ENCODE measurements at places on chromosomes 7 and 10.

DNA sequence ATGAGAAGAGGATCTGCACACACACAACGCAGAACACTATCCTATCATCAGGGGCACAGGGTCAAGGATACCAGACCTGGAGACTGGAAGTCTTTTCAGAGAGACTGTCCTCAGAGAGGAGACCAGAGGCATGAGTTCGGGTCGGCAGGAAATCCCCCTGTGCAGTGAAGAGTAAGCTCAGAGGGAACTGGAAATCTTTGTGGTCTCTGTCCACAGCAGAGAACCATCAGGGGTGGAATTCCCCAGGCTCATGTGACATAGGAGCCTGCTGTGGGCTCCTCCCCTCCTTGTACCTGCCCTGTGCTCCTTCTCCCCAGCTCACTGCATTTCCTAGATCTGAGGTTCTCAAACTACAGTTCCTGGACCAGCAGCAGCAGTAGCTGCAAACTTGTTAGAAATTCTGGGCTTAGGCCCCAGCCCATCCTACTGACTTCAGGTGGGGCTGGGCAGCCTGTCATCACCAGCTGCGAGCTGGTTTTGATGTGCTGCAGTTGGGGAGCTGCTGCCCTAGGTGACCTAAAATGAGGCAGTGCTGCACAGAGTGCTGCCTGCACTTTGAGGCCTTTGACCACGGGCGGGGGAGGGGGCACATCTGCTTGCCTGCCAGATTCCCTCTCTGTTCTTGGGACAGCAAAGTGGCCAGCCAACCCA lies 2.4 kb downstream of the ZMIZ2 start:
- peak; percentile 84 for DNase-seq

- DNase-seq = no peak
- no peaks in the 10 kb centered on the region for H3K4me1 ChIP-seq
- H3K27me3 ChIP-seq = no peaks in the 10 kb centered on the region
- no peaks in the 10 kb centered on the region for H3K36me3 ChIP-seq
Measured at GRCh38 chr10:123559823-123560092, 106.4 kb upstream of the GPR26 start.

DNA sequence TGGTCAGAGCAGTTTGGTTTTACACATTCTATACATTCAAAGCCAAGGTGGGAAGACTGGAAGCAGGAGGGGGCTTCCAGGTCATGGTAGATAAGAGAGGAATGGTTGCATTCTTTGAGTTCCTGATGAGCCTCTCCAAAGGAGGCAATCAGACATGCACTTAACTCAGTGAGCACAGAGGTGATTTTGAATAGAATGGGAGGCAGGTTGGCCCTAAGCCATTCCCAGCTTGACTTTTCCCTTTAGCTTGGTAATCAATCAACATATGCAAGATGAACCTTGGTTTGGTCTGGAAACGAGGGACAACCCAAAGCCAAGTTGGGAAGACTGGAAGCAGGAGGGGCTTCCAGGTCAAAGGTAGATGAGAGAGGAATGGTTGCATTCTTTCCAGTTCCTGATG lies 31.4 kb downstream of the TCERG1L start:
- DNase-seq = no peak
- no peaks in the 10 kb centered on the region for H3K36me3 ChIP-seq
- no peaks in the 10 kb centered on the region for H3K4me1 ChIP-seq

- H3K4me3 ChIP-seq = no peak overlapping the region
- no peak for DNase-seq
- peaks cover 9% of the 10 kb centered on the region for H3K4me1 ChIP-seq
- no peaks in the 10 kb centered on the region for H3K36me3 ChIP-seq
- no peak overlapping the region for H3K27ac ChIP-seq
Measured at GRCh38 chr10:101015582-101015973, 15.4 kb downstream of the PDZD7 start.

GRCh38 chr10:102951316-102951715 lies 33.2 kb downstream of the CNNM2 start:
- no peaks in the 10 kb centered on the region for H3K27me3 ChIP-seq
- no peaks in the 10 kb centered on the region for H3K36me3 ChIP-seq
- no peaks in the 10 kb centered on the region for H3K4me1 ChIP-seq

DNA sequence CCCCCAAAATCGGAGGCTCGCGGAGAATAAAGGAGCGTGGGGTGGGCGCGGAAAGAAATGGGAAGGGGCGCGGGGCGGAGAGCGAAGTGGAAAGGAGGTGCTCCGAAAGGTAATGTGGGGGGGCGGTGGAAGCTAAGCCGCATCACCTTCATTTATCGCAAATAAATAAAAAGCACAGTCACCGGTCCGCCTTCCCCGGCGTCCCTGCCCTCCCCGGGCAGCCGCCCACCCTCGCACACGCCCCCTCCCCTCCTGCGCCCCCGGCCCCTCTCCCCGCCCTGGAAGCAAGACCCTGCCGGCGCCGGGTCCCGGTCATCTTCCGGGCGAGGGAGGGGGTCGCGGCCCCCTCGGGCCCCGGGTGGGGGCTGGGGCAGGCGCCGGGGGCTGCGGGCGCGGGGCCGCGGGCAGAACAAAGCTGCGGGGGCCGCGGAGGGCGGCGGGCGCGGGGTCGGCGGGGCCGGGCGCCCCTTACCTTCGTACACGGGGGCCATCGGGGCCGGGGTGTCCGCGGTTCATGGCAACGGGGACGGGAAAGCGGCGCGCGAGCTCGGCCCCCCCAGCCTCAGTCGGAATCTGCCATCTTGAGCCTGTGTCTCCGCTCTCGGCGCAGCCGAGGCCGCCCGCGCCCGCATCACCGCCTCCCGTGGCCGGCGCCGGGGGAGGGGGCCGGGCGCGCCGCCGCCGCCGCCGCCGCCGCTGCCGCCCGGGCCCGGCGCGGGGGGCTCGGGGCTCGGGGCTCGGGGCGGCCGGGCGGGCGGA lies 486 bp downstream of the HIPK2 start:
- H3K27ac ChIP-seq = peak overlapping the region; percentile 92
- H3K27me3 ChIP-seq = no peaks in the 10 kb centered on the region
- H3K4me3 ChIP-seq = peak overlapping the region; percentile 81
- no peaks in the 10 kb centered on the region for H3K36me3 ChIP-seq
- DNase-seq = peak; percentile 50

DNA sequence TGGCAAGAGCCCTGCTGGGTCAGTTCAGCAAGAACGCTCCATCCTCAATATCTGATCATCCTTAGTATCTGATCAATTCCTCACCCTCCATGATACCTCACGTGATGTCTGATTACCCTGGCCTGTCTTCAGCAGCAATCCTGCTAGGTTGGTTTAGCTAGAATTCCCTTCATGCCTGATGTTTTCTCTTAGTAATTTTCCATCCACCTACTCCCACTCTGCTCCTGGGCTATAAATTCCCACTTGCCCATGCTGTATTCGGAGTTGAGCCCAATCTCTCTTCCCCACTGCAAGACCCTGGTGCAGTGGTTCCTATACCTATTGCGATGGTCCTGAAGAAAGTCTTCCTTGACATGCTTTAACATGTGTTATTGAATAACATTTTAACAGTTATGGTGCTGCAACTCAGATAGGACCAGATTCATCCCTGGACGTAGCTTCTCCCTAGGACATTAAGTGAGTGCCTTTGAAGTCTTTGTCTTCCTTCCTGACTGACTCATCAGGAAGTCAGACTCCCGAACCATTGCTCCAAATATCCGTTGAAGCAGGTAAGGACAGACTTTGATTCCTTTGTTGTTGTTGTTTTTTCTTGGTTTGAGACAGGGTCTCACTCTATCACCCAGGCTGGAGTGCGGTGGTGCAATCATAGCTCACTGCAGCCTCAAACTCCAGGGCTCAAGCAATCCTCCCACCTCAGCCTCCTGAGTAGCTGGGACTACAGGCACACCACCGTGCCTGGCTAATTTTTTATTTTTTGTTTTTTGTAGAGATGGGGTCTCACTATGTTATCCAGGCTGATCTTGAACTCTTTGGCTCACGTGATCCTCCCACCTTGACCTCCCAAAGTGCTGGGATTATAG lies 29.4 kb upstream of the CLDN3 start:
- DNase-seq = no peak
- H3K4me3 ChIP-seq = no peak overlapping the region
- no peaks in the 10 kb centered on the region for H3K27me3 ChIP-seq

DNA sequence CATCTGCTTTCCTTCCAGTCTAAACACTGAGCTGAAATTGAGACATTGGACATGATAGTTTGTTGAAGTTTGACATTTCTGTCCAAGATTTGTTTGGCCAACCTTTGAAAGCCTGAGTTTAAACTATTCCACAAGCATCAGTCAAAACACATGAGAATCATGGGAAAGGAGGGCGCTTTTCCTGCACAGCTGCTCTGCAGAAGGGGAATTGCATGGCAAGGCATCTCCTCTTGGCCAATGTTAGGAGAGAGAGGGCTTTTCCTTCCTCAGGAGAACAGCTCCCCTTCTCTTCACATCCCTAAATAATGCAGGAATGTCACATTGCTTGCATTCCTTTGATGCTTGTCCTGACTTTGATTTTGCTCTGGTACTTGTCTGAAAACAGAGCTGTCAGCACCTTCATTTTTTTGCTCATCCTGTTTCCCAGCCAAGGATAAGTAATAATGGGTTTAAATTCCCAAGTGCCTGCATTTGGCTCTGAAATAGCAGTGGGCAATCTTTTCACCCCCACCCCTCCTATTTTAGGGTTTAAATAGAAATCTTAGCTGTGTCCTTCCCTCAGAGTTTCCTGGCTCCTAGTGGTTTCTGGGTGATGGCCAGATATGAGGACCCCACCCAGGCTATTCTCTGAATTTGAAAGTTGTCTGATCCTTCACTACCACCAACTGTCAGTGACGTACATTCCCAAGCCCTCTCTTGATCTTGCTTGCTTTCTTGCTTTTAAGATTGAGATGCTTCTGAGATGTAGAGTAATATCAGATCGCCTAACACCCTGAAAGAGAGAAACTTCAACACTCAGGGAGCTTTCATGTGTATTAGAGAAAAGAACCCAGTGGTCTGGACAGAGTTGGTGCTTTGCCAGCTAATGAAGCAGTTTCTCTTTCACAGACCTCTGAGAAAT lies 75.2 kb upstream of the NPVF start:
- H3K36me3 ChIP-seq = no peaks in the 10 kb centered on the region
- DNase-seq = peak; percentile 17
- no peak overlapping the region for H3K4me3 ChIP-seq
- H3K27me3 ChIP-seq = no peaks in the 10 kb centered on the region
- no peak overlapping the region for H3K27ac ChIP-seq

GRCh38 chr10:7872041-7872442 lies 53.7 kb downstream of the TAF3 start:
- H3K36me3 ChIP-seq = no peaks in the 10 kb centered on the region
- DNase-seq = peak; percentile 10
- H3K4me3 ChIP-seq = no peak overlapping the region

- peaks cover 12% of the 10 kb centered on the region for H3K4me1 ChIP-seq
- no peak overlapping the region for H3K4me3 ChIP-seq
- no peak for DNase-seq
- no peaks in the 10 kb centered on the region for H3K27me3 ChIP-seq
- H3K36me3 ChIP-seq = no peaks in the 10 kb centered on the region
Measured at GRCh38 chr7:79610748-79611304, 157.4 kb upstream of the MAGI2 start.

- peaks cover 17% of the 10 kb centered on the region for H3K4me1 ChIP-seq
- H3K36me3 ChIP-seq = no peaks in the 10 kb centered on the region
- H3K27me3 ChIP-seq = no peaks in the 10 kb centered on the region
Measured at GRCh38 chr7:142380069-142380468, 122.2 kb upstream of the PRSS58 start.

DNA sequence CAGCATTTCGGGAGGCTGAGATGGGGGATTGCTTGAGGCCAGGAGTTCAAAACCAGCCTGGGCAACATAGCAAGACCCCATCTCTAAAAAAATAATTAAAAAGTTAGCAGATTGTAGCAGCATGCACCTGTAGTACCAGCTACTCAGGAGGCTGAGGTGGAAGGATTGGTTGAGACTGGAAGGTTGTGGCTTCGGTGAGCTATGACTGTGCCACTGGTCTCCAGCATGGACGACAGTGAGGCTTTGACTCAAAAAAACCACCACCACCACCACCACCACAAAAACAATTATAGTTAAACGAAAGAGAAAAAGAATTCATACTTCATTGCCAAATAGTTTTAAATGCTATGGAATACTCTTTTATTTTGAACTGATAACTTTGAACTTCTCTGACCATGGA lies 63.4 kb downstream of the VTI1A start:
- no peak for DNase-seq
- no peak overlapping the region for H3K4me3 ChIP-seq
- H3K36me3 ChIP-seq = no peaks in the 10 kb centered on the region
- no peaks in the 10 kb centered on the region for H3K27me3 ChIP-seq
- H3K27ac ChIP-seq = no peak overlapping the region

DNA sequence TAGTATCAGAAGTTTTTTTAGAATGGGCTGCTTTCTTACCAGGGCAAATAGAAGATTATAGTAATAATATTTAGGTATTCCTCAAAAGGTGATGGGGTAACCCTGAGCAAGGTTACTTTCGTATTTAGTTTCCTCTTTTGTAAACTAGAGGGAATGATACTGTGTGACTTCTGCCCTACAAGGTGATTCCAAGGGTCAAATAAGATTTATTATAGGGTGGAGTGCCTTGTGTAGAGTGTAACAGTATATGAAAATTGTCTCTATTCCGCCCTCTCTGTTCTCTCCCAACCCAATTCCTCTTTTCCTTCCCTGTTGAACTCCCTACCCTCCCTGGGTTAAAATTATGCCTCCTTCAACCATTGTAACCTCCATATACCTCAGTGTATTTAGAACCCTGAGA lies 5.3 kb downstream of the SLC35G1 start:
- DNase-seq = no peak
- H3K36me3 ChIP-seq = no peaks in the 10 kb centered on the region
- H3K27me3 ChIP-seq = no peaks in the 10 kb centered on the region
- H3K4me1 ChIP-seq = 0 out of 2 replicates have a peak, but pooled peaks cover 10% of the 10 kb centered on the region
- no peak overlapping the region for H3K27ac ChIP-seq

- no peak overlapping the region for H3K4me3 ChIP-seq
- DNase-seq = no peak
- H3K27me3 ChIP-seq = no peaks in the 10 kb centered on the region
- no peaks in the 10 kb centered on the region for H3K4me1 ChIP-seq
- no peak overlapping the region for H3K27ac ChIP-seq
- no peaks in the 10 kb centered on the region for H3K36me3 ChIP-seq
Measured at GRCh38 chr7:37532636-37533035, 84.0 kb upstream of the ELMO1 start.

DNA sequence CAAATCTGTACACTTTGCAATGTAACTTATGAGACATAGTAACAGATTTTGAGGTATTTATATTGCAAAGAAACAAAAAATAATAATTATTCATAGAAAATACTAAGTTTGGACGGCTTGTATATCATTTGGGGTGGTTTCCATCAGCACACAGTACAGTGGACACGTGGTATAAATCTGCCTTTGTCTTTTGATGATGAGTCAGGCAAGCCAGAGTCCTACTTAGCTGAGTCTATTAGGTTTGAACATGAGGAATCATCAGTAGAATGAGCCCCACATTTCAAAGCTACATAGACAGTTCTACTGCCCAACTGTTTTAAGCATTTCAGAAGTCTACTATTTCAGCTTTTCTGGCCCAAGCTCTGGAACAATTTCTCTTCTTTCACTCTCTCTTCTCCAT lies 803.2 kb downstream of the PHTF2 start:
- H3K4me1 ChIP-seq = no peaks in the 10 kb centered on the region
- DNase-seq = no peak
- no peak overlapping the region for H3K4me3 ChIP-seq
- H3K27me3 ChIP-seq = no peaks in the 10 kb centered on the region
- no peaks in the 10 kb centered on the region for H3K36me3 ChIP-seq

Measured in MM.1S (cell line).